ENCODE measurements at places on chromosomes 2 and 18.

GRCh38 chr2:217222309-217222910 is 362.5 kb upstream of the TNP1 start:
- DNase-seq: no peak

GRCh38 chr2:143426296-143426695 is 297.1 kb downstream of the ARHGAP15 start:
- no peak for DNase-seq

GRCh38 chr2:79640001-79640400 is 127.2 kb downstream of the CTNNA2 start:
- no peak for DNase-seq

DNA sequence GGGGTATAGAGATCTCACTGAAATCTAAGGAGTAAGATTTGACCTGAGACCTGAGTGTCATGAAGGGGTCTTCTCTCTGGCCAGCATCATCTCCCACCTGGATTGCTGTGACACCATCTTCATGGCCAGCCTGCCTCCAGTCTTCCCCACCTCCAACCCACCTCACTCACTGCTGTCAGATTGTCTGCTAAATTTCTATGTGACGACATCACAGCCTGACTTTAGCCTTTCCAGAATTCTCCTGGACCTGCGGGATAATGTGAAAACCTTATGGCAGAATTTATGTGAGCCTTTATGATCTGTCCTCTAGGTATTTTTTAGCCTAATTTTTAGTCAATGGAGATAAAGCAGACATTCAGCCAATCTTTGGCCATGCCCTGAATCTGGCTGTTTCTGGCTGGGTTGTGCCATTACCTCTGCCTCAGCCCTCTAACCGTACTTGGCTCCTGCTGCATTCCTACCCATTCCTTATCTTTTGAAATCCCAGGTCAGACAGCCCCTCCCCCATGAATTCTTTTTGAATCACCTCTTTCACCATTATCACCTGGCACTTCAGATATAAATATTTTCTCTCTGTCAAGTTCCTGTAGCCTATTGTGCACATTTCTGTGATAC is 66.4 kb upstream of the MMADHC start:
- DNase-seq: no peak

- DNase-seq: no peak
Observed at GRCh38 chr2:161067846-161068350, 92.3 kb upstream of the TANK start.

- no peak for DNase-seq
Observed at GRCh38 chr2:10071595-10071994, 8.6 kb downstream of the CYS1 start.

DNA sequence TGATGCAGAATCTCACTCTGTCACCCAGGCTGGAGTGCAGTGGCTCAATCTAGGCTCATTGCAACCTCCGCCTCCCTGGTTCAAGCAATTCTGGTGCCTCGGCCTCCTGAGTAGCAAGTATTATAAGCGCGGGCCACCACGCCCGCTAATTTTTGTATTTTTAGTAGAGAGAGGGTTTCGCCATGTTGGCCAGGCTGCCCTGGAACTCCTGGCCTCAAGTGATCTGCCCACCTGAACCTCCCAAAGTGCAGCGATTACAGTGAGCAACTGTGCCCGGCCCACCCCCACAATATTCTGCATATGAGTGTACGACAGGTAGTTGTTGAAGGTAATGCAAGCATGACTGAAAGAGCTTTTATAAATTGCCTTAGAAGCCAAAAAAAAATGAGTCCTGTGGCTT is 1.2 kb downstream of the WDR75 start:
- no peak for DNase-seq

GRCh38 chr2:10073706-10074105 is 6.5 kb downstream of the CYS1 start:
- no peak for DNase-seq

DNA sequence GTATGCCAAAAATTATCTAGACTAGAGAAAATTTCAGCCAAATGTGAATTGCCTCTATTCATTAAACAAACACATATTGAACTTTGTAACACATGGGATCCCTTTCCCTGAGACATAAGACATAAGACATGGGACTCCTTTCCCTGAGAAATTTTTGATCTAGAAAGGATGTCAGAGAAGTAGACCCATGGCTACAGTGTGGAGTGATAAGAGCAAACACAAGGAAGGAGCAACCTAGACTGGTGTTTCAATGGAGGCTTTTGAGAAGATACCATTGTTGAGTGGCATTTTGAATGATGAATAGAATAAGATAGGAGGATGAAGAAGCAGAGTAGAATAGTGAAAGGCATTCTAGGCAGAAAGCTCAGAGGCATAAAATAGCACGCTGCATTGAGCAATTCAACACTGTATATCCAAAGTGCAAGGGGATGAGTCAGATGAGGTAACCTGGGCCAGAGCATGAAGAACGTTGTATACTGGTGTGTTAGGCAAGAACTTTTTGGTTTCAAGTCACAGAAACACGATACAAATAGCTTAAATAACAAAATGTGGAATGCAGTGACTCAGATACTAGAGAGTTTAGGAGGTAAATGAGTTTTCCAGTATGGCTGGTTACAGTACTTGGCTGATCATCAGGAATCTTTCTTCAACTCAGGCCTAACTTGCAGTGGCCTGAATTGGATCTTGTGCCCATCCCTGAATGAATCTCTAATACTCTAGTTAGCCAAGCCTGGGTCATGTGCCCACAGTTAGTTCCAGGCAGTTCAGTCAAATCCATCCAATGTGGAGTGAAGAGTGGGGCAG is 129.8 kb upstream of the TANK start:
- no peak for DNase-seq

GRCh38 chr2:129884221-129884786 is 95.2 kb upstream of the RAB6C start:
- no peak for DNase-seq

- DNase-seq: no peak
Observed at GRCh38 chr18:66587430-66587829, 16.5 kb downstream of the CDH19 start.

DNA sequence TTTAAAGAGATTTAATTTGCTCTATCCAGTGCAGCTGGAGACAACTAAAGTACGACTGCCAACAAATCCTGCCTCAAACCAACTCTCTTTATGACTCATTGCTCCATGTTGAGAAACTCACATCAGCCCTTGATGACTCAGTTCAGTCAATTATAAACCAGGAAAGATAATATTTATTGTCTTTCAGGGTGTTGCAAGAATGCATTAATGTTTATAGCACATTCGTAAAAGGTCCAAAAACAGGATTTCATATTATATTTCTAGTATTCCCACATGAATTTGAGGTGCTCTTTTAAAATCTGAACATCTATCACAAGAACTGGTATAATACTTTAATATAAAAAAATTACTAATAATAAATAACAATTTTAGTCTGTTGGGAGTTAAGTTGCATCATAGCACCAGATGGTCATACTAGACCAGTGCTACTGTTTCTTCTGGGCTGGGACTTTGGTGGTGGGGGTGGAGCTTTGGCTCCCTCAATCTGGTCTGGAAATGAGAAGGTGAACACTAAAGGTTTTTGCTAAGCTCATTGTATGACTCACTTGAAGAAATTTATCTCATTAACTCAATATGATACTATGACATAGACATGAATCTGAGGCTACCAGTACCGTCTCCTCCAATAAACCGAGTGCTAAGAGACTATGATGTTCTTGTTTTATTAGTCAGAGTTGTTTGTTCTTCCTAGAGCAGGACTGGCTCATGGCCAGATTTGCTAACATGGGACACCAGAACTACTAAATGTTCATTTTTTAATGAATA is 26.6 kb upstream of the MAP3K20 start:
- DNase-seq: no peak

- no peak for DNase-seq
Observed at GRCh38 chr18:55473058-55473457, 114.9 kb downstream of the TCF4 start.

DNA sequence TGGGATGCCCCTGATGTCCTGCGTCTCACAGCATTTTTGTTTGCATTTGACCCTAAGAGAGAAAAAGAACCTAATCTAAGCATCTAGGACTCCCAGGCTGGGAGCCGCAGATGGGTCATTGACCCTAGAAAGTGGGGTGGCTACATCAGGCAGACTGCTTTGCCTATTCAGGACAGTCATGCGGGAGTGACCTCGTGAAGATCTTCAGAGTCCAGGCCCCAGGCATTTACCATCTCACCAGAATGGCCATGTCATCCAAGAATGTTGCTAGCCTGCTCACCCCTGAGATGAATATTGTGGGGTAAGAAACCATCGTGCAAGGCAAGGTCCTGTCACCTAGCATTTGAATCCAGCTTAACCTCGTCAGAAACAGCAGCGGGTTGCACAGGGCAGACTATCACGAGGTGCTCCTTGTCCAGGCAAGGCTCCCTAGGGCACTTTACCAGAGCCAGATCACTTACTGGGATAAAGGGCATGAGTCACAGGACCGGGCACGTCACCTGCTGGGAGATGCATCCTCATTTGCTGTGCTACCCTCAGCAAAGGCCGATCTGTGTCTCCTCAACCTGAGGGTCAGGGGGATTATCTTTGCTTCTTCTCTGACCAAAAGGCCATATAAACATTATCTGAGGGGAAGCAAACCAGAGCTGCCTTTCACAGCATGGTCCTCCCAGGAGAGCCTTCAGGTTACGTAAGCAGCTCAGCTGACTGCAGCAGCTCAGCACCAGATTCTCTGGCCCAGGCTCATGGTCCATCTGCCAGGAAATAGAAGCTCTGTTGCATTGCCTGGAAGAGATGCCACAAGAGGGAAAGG is 162.3 kb downstream of the ACKR3 start:
- DNase-seq: no peak

DNA sequence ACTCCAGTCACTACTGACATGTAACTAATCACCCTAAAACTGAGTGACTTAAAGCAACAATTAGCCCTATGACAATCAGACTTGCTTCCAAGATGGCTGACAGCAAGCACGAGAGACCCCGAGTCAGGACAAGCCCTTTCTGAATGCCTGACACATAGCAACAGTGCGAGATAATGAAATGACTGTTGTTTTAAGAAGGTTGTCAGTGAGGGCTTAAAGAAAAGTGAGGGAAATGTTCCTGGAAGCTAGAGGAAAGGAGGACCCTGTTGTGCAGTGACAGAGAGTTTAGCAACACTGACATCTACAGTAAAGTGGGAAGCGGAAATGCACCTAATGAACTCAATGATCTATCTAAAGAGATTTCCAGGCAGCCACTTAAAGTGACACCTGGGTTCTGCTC is 163.1 kb downstream of the STK39 start:
- no peak for DNase-seq

- DNase-seq: no peak
Observed at GRCh38 chr2:171514908-171515582, 7.2 kb upstream of the CYBRD1 start.

GRCh38 chr2:47457268-47457667 is 54.3 kb downstream of the MSH2 start:
- no peak for DNase-seq

DNA sequence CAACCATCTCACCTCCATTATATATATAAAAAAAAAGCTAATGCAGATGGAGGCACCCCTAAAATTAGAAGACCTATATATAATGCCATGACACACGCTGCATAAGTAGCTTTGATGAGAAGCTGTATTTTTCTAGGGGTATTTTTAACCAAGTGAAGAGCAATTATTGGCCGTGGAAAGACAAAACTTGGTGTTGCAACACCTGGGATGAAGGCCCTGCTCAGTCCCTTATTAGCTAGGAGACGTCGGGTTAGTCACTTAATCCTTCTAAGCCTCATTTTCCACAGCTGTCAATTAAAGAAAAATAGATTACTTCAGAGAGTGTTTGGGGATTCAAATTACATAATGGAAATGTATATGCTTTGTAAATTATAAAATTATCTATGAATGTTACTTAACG is 63.0 kb downstream of the WDR75 start:
- no peak for DNase-seq

Measured in endothelial cell (in vitro differentiated cells).